ENCODE measurements at places on chromosomes 16 and 17.

- no peak for DNase-seq
These were observed 3.0 kb downstream of the UBALD2 start for GRCh38 chr17:76268015-76268749.

DNA sequence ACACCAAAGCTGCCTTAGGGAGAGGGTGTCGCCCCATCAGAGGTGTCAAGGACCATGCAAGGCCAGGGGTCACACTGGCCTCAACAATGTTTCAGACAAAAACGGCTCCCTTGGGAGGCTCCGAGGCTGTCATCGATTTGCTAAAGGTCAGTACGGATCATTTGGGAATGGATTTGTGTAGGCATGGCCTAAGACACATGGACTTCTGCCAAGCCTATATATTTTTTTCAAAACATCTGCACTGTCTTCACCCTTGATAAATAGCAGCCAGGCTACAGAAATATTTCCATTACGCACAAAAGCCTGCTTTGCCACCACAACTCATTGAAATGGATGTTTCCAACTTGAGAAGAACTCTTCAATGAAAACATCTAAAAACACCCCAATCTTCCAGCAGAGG is 10.3 kb downstream of the CUEDC1 start:
- DNase-seq: no peak

DNA sequence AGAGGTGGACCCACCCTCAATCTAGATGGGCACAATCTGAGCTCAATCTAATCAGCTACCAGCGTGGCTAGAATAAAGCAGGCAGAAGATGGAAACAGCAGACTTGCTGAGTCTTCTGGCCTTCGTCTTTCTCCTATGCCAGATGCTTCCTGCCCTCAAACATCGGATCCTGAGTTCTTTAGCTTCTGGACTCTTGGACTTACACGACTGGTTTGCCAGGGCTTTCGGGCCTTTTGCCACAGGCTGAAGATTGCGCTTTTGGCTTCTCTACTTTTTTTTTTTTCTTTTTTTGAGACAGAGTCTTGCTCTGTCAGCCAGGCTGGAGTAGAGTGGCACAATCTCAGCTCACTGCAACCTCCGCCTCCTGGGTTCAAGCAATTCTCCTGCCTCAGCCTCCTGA is 65.1 kb downstream of the UTP18 start:
- no peak for DNase-seq

GRCh38 chr16:23889189-23889588 is 53.4 kb downstream of the PRKCB start:
- no peak for DNase-seq

- DNase-seq: no peak
These were observed 57.1 kb upstream of the ANKFN1 start for GRCh38 chr17:56096026-56096810.
